Anterior cingulate cortex (tissue), 58 donors: ENCODE measurements at places on chromosomes 11 and 22.

- DNase-seq, result no peak
Measured at GRCh38 chr22:35326854-35327562, 27.3 kb downstream of the TOM1 start.

DNA sequence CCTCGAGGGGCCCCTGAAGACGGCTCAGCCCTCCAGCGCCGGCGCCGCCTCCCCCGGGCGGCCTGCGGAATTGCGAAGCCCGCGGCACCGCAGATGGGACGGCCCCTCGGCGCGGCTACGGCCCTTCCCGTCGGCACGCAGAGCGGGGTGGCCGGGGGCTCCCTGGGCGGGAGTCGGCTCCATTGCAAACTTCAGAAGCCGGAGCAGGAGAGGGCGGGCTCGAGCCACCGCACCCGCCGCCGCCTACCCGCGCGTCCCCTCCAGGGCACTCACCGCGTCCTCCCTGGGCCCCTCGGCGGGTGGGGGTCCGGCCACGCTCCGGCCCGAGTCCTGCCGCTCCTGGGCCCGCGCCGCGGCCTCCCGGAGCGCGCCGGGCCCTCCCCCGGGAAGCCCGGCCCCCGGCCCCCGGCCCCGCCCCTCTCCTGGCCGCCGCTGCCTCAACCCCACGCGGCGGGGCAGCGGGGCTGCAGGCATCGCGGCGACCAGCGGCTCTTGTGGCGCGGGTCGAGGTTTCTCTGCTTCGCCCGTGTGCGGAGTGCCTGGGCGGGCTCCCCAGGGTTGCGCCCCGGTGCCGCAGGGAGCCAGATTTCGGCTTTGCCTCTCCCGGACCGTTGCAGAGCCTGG lies at the start of gene PACSIN3:
Gene PACSIN3 (minus strand): TSS at position 359 of the 624 bp plus-strand sequence. CDS start 3,707 bp downstream, outside the sequence.
- DNase-seq, result no peak

- DNase-seq, result no peak
Measured at GRCh38 chr11:46894506-46894905, 23.8 kb downstream of the LRP4 start.

DNA sequence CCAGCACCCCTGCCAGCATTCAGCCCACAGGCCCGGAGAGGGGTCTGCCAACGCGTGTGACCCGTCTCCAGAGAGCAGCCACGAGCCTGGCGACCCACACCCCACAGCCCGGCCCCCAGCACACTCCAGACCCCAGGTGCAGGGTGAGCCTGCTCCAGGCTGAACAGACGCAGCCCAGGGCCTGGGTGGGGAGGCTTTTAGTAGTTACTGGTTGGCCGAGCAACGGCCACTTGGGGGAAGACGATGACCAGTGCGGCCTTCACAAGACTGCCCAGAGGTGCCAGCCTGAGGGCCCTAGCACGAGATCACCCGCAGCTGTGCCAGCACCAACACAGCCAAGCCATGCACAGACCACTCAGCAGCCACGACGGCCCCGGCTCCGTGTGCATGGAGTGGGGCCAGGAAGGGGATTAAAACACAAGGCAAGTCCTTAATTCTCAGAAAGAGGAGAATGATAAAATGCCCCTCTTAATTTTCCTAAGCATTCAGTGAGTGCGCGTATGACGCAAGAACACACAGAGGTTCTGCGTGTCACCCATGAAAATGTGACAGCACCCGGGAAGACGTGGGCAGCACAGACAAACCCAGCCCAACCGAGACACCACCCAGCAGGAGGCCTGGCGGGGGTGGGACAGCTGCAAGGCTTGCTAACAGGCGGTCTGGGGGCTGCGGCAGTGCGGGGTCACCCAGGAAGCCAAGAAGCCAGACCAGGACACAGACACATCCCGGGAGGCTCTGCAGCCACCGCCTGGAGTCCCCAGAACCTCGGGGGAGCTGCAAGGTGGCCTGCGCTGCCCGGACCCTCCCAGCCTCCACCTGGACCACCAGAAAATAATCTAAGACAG lies 47.6 kb downstream of the BRD1 start:
- DNase-seq, result no peak

DNA sequence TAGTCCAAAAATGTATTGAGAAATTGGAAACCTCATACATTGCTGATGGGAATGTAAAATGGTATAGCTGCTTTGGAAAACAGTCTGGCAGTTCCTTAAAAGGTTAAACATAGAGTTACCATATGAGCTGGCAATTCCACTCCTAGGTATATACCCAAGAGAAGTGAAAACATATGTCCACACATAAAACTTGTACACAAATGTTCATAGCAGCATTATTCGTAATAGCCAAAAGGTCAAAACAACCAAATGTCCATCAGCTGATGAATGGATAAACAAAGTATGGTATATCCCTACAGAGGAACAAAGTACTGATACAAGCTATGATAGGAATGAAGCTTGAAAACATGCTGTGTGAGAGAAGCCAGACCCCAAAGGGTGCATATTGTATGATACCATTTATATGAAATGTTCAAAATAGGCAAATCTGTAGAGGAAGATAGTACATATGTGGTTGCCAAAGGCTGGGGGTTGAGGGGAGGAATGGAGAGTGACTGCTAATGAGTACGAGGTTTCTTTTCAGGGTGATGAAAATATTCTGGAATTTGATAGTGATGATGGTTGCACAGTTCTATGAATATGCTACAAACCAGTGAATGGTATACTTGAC lies 85.8 kb downstream of the ZBTB16 start:
- DNase-seq, result no peak

DNA sequence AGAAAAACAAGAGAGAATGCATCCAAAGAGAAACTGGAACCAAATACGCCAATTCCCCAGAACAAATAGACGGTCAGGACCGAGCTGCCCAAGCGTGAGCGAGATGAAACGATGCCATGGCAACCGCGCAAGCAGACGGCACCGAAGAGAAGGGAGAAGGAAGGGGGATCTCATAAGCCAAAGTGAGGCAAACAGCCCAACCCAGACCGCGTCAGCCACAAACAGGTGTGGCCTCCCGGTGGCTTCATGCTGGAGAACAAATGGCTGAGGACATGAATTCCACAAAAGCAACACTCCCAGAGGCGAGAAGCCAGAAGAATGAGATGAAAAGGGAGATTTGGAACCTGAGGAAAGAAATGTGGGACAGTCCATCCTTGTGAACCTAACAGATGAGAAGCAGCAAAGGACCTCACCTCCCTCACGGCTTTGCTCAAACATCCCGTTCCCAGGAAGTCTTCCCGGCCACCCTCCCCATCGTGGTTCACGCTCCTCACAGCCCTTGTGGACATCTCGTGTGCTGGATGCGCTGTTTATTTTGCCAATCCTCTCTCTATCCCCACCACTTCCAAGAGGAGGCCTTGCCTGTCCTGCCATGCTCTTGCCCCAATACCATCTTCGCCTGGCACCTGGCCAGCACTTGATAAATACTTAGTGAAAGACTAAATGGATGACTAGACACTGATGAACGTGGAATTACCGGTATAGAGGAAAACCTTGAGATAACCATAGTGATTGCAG lies 89.1 kb upstream of the RTL6 start:
- no peak for DNase-seq

DNA sequence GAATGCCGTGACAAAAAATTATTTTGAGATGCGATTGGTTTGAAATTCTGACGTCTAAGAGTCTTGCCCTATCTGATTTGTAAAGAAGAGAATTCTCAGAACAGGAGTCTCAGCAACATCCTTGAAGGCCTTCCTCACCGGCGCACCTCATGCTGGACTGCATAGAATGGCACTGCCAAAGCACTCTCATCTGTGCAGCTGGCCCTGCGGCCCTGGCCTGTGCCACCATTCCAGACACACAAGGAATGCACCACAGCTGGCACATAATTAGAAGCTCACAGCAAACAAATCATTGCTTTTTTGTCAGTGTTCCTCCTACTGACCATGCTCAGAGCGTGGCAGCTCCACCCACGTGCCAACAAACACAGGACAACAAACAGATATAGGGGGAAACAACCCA lies 166.0 kb downstream of the KIRREL3 start:
- no peak for DNase-seq

- no peak for DNase-seq
Measured at GRCh38 chr11:61482513-61482912, 26.0 kb upstream of the LRRC10B start.

DNA sequence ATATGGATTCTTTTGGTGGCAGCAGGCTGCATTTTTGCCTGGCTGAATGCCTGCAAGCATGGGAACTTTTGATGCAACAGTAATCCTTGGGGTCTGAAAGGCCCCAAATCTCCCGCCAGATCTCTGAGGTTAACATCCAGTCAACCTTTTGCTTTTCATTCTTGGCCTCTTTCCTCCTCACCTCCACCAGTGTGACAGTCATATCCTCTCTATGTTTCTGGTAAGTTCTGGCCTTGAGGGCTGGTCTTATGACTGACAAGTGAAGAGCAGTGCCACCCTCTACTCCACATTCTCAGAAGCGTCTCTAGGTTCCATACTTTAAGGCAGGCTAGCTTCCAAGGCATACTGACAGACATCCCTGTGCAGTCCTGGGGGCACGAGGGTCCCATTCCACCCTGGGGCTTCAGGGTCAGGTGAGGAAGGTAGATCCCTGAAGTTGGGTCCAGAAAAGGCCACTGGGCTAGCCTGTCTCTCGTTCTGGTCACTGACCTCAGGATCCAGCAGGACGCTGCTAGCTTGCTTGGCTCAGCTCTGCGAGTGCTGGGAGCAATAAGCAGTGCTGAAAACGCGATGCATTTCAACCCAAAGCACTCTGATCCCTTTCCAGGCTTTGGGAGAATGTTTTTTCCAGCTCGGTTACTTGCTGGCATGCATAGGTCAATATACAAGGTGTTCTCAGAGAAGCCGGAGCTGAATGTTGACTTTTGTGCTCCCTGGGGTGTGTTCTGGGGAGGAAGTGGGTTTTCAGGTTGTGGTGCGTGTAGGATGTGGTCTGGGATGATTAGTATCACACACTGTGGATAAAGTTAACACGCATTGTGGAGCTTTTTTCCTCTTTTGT lies 75.2 kb downstream of the PTPRJ start:
- no peak for DNase-seq

GRCh38 chr11:120146413-120147093 lies 8.6 kb upstream of the TRIM29 start:
- DNase-seq, result no peak

DNA sequence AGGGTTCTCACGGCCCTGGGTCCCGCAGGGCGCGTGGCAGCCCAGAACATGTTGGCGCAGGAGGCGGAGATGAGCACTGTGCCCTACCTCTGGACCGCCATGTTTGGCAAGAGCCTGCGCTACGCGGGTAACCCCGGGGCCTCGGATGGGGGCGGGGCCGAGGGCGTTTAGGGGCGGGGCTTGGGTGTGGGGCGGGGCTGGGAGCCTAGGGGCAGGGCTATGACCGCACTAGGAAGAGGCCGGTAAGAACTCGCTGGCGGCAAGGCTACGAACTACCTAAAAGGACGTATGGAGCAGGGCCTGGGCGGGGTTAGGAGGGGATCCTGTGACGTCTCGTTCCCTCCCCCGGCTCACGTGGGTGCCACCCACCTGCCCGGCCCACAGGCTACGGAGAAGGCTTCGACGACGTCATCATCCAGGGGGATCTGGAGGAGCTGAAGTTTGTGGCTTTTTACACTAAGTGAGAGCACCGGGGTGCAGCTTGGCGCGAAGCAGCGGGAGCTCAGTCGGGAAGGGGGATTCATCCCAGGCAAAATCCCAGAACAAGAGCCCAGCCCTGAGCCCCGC lies 2.8 kb upstream of the LZTR1 start:
- peak; percentile 54 for DNase-seq

DNA sequence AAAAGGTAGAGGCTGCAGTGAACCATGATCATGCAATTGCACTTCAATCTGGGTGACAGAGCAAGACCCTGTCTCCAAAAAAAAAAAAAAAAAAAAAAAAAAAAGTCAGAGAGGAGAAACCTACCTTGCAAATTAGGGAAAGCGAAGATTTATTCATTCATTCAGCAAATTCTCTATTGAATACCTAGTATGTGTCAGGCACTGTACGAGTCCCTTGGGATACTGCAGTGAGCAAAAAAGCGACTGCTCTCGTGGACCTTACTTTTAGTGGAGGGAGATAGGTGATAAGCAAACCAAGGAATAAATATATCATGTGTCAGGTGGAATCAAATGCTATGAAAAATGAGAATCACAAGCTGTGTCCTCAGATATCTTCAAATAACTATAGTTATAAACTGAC lies 101.3 kb downstream of the STIM1 start:
- DNase-seq, result no peak

GRCh38 chr11:71470946-71471345 lies 17.9 kb downstream of the NADSYN1 start:
- DNase-seq, result no peak

DNA sequence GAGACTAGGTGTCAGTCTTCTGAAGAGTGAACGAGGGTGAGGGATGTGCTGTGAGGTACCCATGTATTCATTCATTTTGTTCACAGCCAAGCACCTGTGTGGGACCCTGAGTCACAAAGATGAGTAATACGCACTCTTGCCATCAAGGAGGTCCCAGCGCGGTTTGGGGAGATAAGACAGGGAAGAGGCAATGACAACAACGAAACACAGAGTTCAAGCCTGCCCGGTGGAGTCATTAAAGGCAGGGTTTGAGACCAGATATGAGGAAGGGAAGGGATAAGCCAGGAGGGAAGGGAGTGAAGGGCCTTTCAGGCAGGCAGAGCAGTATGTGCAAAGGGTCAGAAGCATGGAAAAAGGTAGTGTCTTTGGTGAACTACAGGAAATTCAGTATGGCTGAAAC lies 4.6 kb downstream of the DCHS1 start:
- DNase-seq, result no peak

GRCh38 chr22:21031545-21032036 lies 770 bp downstream of the SLC7A4 start:
- no peak for DNase-seq

- no peak for DNase-seq
Measured at GRCh38 chr11:122343210-122343609, 227.2 kb upstream of the BLID start.

DNA sequence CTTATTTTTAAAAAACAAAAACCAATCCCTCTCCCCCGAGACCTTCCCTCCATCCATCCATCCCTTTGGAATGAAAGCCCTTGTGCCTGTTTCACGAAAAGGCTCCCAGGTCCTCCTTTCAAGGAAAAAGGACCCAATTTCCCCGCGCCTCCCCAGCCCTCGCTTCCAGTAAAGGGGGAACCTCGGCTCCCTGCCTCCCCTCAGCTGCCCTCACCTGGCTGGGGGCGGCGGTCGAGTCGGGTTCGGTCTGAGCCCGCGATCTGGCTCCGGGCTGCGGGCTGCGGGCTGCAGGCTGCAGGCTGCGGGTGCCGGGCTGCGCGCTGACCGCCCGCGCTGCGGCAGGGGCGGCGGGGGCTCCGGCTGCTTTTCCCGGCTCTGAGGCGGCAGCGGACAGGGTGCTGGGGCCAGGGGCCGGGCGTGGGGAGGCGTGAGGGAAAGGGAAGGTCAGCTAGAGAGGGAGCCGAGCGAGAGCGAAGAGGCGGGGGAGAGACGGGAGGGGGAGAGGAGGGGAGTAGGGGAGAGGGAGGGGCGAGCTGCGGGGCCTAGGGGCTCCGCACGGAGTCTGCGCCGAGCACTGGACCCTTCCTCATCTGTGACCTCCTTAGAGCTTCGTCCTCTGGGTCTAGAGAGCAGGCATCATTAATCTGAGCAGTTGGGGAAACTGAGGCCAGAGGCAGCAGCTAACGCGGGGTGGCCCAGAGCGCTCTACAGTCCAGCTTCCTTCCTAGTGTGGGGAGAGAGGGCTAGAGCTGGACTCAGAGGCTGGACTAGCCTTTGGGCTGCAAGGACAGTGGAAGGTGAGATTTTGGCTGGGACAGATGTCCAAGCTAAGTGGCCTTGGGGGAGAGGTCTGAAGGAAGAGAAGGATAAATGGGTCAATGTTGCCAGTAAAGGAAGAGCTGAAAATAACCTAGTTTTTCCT lies at the start of gene C1QTNF4:
Gene C1QTNF4 (minus strand): TSS at position 478 of the 922 bp plus-strand sequence. CDS start 3,601 bp downstream, outside the sequence.
- no peak for DNase-seq

- no peak for DNase-seq
Measured at GRCh38 chr11:30125456-30125855, 105.4 kb upstream of the FSHB start.

- DNase-seq, result no peak
Measured at GRCh38 chr11:16153951-16154350, 202.4 kb downstream of the SOX6 start.
